Neural crest cell (in vitro differentiated cells): ENCODE measurements at places on chromosomes 4 and X. TPM values are rescaled to one million over a fixed set of nuclear protein-coding genes. Genes with fewer than 3 reads are reported as not detected.

- H3K4me3 ChIP-seq, result no peak overlapping the region
- DNase-seq, result no peak
- H3K27me3 ChIP-seq, result no peaks in the 10 kb centered on the region
Observed at GRCh38 chr4:40216622-40217366, 20.0 kb downstream of the RHOH start.

ZNF674 gene
- total RNA-seq, result 4.7 and 6.2 TPM in 2 replicates

- H3K4me3 ChIP-seq, result no peak overlapping the region
- no peak overlapping the region for H3K27ac ChIP-seq
- H3K36me3 ChIP-seq, result peaks cover 3% of the 10 kb centered on the region
Observed at GRCh38 chrX:69988955-69989394, 60.8 kb downstream of the AWAT2 start.

GRCh38 chrX:133249266-133250058 lies 31.3 kb upstream of the TFDP3 start:
- H3K27ac ChIP-seq, result no peak overlapping the region
- H3K27me3 ChIP-seq, result no peaks in the 10 kb centered on the region
- peaks cover 46% of the 10 kb centered on the region for H3K4me1 ChIP-seq
- no peak overlapping the region for H3K4me3 ChIP-seq

DNA sequence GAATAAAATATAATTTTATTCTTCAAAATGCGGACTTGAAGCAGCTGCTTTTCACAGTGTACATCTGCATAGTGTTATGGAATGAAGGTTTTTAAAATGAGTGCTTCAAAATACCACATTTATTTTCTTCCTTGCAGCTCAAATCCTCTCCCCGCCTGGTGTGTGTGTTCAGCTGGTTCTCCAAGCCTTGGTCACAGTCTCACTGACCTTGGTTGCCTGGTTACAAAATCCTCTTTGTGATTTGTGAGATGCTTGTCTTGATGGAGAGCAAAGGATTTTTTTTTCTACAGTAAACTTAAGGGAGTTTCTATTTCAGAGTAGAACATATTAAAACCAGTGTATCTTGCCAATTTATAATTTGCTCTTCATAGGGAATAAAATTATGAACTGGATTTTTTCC lies 139.2 kb downstream of the PCDH18 start:
- no peak overlapping the region for H3K27ac ChIP-seq
- DNase-seq, result peak; percentile 9
- H3K27me3 ChIP-seq, result no peaks in the 10 kb centered on the region

GRCh38 chr4:61201961-61202637 lies 2.0 kb downstream of the ADGRL3 start:
- peaks cover 28% of the 10 kb centered on the region for H3K27me3 ChIP-seq
- DNase-seq, result peak; percentile 15
- H3K27ac ChIP-seq, result peak overlapping the region; percentile 96
- peak overlapping the region; percentile 98 for H3K4me3 ChIP-seq
- peaks cover 31% of the 10 kb centered on the region for H3K4me1 ChIP-seq

SPRY1 gene
- 125 and 134 TPM in 2 replicates for total RNA-seq

- H3K27ac ChIP-seq, result no peak overlapping the region
- no peaks in the 10 kb centered on the region for H3K36me3 ChIP-seq
- no peaks in the 10 kb centered on the region for H3K4me1 ChIP-seq
- DNase-seq, result no peak
- no peak overlapping the region for H3K4me3 ChIP-seq
Observed at GRCh38 chrX:78066110-78066509, 37.9 kb upstream of the PGK1 start.

DNA sequence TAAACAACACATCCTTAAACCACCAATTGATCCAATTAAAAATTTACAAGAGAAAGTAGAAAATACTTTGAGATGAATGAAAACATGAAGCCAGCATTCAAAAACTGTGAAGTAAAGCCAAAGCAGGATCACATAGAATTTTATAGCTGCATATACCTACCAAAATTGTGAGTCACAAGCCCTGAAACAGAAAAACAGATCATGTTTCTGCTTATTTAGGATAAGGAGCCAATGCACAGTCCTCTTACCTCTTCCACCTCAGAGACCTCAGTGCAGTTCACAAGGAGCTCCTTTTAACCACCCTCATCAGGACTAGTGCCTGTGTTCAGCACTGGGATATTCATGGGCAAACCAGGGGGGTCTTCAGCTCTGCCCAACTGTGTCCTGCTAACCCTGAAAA lies 386.7 kb downstream of the TECRL start:
- H3K27me3 ChIP-seq, result no peaks in the 10 kb centered on the region
- no peaks in the 10 kb centered on the region for H3K36me3 ChIP-seq
- no peak overlapping the region for H3K27ac ChIP-seq
- H3K4me1 ChIP-seq, result no peaks in the 10 kb centered on the region

DNA sequence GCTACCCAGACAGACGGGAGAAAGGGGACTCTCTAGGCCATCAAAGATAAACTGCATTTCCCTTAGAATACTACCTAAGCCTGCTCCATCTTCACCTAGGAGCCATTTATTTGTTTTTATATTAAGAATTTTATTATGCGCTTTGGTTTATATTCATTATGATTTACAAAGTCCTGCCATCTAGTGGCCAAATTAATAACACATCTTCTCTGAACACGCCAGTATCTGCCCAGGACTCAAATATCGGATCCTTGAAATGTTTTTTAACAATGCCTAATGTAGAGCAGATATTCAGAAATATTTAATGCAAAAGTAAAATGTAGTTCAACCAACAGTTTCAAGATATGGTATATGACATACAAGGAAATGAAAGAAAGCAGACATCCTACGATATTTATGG lies 20.8 kb upstream of the PRPS2 start:
- H3K4me1 ChIP-seq, result no peaks in the 10 kb centered on the region
- no peak overlapping the region for H3K4me3 ChIP-seq
- H3K27ac ChIP-seq, result no peak overlapping the region
- H3K27me3 ChIP-seq, result peaks cover 20% of the 10 kb centered on the region
- no peaks in the 10 kb centered on the region for H3K36me3 ChIP-seq

- H3K27me3 ChIP-seq, result no peaks in the 10 kb centered on the region
- H3K27ac ChIP-seq, result no peak overlapping the region
- H3K36me3 ChIP-seq, result peaks cover 18% of the 10 kb centered on the region
- H3K4me3 ChIP-seq, result no peak overlapping the region
- no peak for DNase-seq
Observed at GRCh38 chr4:47863486-47863885, 25.6 kb upstream of the CORIN start.

MAGEA12 gene
- total RNA-seq, result not detected in 2 replicates

TMPRSS11F gene
- total RNA-seq, result not detected in 2 replicates

DNA sequence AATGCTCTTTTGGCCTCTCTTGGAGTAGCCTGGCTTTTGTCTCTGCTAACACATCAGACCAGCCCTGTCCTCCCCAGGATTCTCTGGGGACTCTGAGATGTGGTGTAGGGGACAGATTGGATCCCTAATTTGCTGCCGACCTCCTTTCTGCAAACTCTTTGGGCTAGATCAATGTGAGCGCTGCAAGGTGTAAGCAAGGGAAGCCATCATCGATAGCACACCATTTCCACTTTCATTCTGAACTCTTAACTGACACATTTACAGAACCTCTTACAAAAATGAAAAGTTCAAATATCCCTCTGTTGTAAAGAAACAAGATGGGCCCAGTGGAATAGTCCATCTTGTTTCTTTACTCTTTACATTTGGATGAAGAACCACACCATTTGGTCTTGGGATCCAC lies 46.6 kb downstream of the PGRMC2 start:
- no peak overlapping the region for H3K4me3 ChIP-seq
- H3K36me3 ChIP-seq, result peaks cover 9% of the 10 kb centered on the region
- H3K27ac ChIP-seq, result no peak overlapping the region
- peaks cover 14% of the 10 kb centered on the region for H3K4me1 ChIP-seq

GRCh38 chr4:142121448-142122350 lies 485.3 kb downstream of the IL15 start:
- no peak overlapping the region for H3K27ac ChIP-seq
- no peak for DNase-seq
- H3K36me3 ChIP-seq, result peaks cover 7% of the 10 kb centered on the region
- H3K4me3 ChIP-seq, result no peak overlapping the region

DNA sequence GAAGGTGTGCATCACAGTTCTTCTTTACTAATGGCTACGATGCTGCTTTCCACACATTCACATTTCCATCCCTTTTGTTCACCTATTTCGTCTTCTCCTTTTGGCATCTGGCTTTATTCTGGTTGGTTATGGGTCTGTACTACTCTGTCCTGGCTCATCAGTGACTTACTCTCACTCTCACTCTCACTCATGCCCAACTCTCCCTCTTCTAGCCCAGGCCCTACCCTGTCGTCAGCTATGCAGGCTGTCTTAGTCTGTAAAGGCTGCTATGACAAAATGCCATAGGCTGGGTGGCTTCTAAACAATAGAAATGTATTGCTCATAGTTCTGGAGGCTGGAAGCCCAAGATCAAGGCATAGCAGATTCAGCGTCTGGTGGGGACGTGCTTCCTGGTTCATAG lies 105.6 kb upstream of the PUDP start:
- no peaks in the 10 kb centered on the region for H3K4me1 ChIP-seq
- H3K4me3 ChIP-seq, result no peak overlapping the region
- DNase-seq, result no peak
- H3K27ac ChIP-seq, result no peak overlapping the region
- H3K27me3 ChIP-seq, result no peaks in the 10 kb centered on the region

DNA sequence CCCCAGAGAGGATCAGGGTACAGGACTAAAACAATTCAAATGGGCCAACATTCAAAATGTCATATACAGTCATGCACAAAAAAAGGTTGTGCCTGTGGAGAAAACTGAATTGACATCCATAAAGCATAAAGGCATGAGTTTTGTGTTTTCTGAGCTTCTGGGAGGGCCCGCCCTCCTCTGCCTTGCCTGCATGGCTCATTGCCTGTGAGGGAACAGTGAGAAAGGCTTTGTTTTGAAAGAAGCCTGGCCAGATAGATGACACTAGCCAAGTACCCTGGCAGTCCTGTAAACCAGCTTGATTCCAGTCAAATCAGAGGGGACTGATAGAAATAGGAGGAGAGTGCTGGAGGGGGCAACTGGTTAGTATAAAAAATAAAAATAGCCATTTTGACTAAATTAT lies 194.3 kb downstream of the KIT start:
- DNase-seq, result no peak
- no peaks in the 10 kb centered on the region for H3K4me1 ChIP-seq
- no peak overlapping the region for H3K4me3 ChIP-seq
- no peaks in the 10 kb centered on the region for H3K27me3 ChIP-seq

DNA sequence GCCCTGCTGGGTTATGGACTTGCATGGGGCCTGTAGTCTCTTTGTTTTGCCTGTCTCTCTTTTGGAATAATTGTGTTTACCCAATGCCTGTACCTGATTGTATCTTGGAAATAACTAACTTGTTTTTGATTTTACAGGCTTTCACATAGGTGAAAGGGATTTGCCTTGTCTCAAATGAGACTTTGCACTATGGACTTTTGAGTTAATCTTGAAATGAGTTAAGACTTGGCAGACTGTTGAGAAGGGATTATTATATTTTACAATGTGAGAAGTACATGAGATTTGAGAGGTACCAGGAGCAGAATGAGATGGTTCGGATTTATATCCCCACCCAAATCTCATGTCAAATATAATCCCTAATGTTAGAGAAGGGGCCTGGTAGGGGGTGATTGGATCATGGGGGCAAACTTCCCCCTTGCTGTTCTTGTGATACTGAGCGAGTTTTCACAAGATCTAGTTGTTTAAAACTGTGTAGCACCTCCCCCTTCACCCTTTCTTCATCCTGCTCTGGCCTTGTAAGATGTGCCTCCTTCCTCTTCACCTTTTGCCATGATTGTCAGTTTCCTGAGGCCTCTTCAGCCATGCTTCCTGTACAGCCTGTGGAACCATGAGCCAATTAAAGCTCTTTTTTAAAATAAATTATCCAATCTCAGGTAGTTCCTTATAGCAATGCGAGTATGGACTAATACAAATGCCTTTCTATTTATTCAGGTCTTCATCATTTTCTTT lies 102.3 kb downstream of the MSN start:
- no peaks in the 10 kb centered on the region for H3K36me3 ChIP-seq
- H3K4me3 ChIP-seq, result no peak overlapping the region
- no peaks in the 10 kb centered on the region for H3K27me3 ChIP-seq
- no peak overlapping the region for H3K27ac ChIP-seq
- DNase-seq, result no peak

DNA sequence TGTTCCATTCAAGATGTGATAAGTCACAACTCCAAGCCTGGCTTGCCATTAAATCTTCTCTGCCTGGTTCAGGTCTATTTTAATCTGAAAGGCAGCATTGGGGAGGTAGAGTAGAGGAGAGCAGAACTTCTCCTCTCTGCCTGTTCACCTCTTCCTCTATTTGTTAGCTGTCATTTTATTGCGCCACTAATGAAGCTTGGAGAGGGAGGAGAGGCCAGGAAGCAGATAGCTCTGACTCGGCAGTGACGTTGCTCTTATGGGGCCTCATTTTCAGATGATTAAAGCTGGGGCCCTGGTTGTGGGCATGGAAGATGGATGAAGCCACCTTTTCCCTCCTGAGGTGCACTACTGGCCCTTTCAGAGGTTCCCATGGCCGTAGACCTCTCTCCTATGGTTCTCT lies 207.3 kb downstream of the MID1IP1 start:
- peaks cover 17% of the 10 kb centered on the region for H3K4me1 ChIP-seq
- no peak overlapping the region for H3K27ac ChIP-seq
- no peak for DNase-seq
- H3K4me3 ChIP-seq, result no peak overlapping the region
- H3K36me3 ChIP-seq, result peaks cover under 1% of the 10 kb centered on the region
- no peaks in the 10 kb centered on the region for H3K27me3 ChIP-seq

GRCh38 chr4:189436207-189436606 lies 504.5 kb upstream of the FRG1 start:
- no peaks in the 10 kb centered on the region for H3K4me1 ChIP-seq
- H3K27ac ChIP-seq, result no peak overlapping the region
- no peak for DNase-seq
- no peak overlapping the region for H3K4me3 ChIP-seq
- peaks cover 8% of the 10 kb centered on the region for H3K36me3 ChIP-seq
- no peaks in the 10 kb centered on the region for H3K27me3 ChIP-seq

DNA sequence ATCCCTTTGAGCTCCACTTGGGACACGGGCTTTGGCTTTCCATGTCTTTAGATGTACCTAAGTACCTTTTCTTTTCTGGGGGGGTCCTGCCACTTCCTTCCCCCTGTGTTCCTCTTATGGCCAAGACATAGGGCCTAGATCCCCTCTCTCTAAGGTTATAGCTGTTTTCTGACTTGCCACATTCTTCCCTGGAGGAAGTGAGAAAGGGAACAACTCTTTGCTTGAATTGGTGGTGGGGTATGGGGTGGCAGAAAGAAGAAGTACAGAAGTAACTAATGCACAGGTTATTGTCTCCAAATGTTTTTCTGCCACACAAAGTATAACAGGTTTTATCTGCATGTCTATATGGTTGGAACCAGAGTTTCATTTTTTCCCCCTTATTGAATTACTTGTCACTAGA lies 29.7 kb upstream of the DIPK2B start:
- DNase-seq, result no peak
- H3K4me3 ChIP-seq, result no peak overlapping the region
- no peaks in the 10 kb centered on the region for H3K27me3 ChIP-seq
- H3K27ac ChIP-seq, result no peak overlapping the region
- no peaks in the 10 kb centered on the region for H3K36me3 ChIP-seq
- H3K4me1 ChIP-seq, result no peaks in the 10 kb centered on the region

GRCh38 chr4:106914223-106914622 lies 121.9 kb downstream of the DKK2 start:
- no peaks in the 10 kb centered on the region for H3K36me3 ChIP-seq
- H3K27me3 ChIP-seq, result no peaks in the 10 kb centered on the region
- H3K27ac ChIP-seq, result no peak overlapping the region
- H3K4me1 ChIP-seq, result no peaks in the 10 kb centered on the region
- H3K4me3 ChIP-seq, result no peak overlapping the region
